ENCODE measurements at places on chromosomes 5 and 9.

DNA sequence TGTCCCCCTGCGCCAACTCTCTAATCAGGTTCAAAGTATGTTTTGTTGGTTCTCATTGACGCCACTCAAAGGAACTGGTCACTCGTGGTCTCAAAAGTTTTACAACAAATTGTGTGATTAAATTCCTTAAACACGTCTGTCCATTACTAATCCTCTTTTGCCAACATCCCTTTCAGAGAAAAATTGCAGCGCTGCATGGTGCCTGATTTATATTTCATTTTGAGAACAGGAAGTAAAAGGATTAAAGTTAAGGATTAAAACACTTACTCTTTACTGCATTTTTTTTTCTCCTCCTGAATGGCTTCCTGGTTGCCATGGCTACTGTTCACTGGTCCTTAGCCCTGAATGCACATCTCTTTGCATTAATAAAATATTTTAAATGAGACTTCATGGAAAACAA lies 383.5 kb downstream of the GLIS3 start:
- DNase-seq, result no peak
- no peaks in the 10 kb centered on the region for H3K27me3 ChIP-seq
- H3K27ac ChIP-seq, result peak overlapping the region; percentile 20
- H3K36me3 ChIP-seq, result no peaks in the 10 kb centered on the region
- peaks cover 9% of the 10 kb centered on the region for H3K4me1 ChIP-seq

- H3K4me3 ChIP-seq, result no peak overlapping the region
- H3K4me1 ChIP-seq, result peaks cover 7% of the 10 kb centered on the region
- H3K36me3 ChIP-seq, result no peaks in the 10 kb centered on the region
- DNase-seq, result no peak
- no peak overlapping the region for H3K27ac ChIP-seq
Measured at GRCh38 chr5:10862085-10862484, 101.1 kb upstream of the DAP start.

DNA sequence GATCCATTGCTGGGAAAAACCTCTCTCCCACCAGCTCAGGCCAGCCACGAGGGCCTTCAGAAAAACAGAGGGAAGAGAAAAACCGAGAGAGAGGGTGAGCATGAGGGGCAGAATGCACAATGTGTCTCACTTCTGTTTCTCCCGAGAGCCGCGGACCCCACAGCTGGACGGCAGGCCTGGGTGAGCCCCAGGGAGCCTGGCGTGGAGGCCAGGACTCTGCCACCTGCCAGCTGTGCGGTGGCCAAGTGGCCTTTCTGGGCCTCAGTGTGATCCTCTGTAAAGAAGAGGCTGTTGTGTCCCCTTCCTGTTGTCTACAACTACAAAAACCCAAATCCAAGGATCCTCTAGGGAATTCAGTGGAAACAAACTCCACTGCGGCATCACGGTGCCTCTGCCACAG lies 179.3 kb downstream of the PAX5 start:
- no peaks in the 10 kb centered on the region for H3K4me1 ChIP-seq
- H3K27me3 ChIP-seq, result peaks cover 59% of the 10 kb centered on the region
- no peak for DNase-seq
- no peak overlapping the region for H3K27ac ChIP-seq

- H3K4me3 ChIP-seq, result no peak overlapping the region
- H3K4me1 ChIP-seq, result no peaks in the 10 kb centered on the region
- H3K27ac ChIP-seq, result no peak overlapping the region
- H3K36me3 ChIP-seq, result no peaks in the 10 kb centered on the region
Measured at GRCh38 chr5:3354606-3355005, 241.0 kb upstream of the IRX1 start.

GRCh38 chr9:96279932-96280331 lies 22.0 kb downstream of the HSD17B3 start:
- H3K27ac ChIP-seq, result no peak overlapping the region
- no peak overlapping the region for H3K4me3 ChIP-seq
- H3K27me3 ChIP-seq, result no peaks in the 10 kb centered on the region
- no peaks in the 10 kb centered on the region for H3K4me1 ChIP-seq
- H3K36me3 ChIP-seq, result no peaks in the 10 kb centered on the region

DNA sequence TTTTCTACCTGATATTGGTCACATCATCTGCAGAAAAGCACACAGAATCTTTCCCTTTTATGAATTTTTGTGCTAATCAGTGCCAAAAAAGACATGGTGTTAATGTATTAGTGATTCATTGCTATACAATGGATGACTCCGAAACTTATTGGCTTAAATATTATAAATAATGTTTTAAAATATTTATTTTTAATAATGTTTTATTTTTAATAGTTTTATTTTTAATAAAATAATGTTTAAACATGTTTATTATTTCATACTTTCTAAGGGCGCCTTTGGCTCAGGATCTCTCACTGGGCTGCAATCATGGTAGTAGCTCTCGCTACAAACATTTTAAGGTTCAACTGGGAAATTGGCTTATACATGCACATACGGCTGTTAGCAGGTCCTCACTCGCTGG lies 65.7 kb downstream of the CDH12 start:
- H3K27ac ChIP-seq, result no peak overlapping the region
- no peaks in the 10 kb centered on the region for H3K4me1 ChIP-seq
- DNase-seq, result no peak
- no peak overlapping the region for H3K4me3 ChIP-seq
- no peaks in the 10 kb centered on the region for H3K36me3 ChIP-seq

DNA sequence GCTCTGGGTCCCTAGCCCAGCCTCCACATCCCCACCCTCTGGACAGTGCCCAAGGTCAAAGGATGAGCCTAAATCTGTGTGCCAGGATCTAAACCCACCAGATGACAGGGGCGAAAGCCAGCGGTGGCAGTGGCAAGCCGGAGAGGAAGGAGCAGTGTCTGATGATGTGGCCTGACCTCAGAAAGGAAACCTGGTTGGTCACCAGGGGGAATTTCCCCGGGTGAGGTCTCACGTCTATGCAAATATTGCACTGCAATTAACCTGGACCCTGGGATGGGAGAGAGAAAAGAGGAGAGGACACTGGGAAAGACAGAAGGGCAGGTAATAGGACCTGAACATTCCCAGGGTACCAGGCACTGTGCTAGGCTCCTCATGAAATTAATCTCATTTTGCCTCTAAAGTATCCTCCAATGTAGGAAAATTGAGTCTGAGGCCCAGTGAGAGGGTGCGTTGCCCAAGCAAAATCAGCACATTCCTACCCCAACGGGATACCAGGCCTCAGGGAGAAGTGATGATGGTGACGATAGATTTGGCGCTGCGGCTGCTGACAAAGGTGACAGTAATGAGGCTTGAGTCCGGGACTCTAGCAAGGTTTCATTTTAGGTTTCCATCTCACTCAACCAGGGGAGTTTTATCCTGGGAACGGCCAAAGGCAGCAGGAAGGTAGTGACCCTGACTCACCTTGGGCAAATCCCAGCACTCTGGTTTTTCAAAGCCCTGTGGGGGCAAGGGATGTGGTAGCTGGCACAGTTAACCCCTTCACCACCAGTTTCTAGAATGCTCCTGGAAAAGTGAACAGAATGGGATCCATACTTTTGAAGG lies 13.4 kb upstream of the TNIP1 start:
- H3K27me3 ChIP-seq, result no peaks in the 10 kb centered on the region
- peak; percentile 34 for DNase-seq
- H3K36me3 ChIP-seq, result 0 out of 2 replicates have a peak, but pooled peaks cover 4% of the 10 kb centered on the region
- H3K4me1 ChIP-seq, result peaks cover 22% of the 10 kb centered on the region

Measured in IMR-90 (cell line).